ENCODE measurements at places on chromosomes 12 and 14.

GRCh38 chr12:127306604-127307215 lies 960.3 kb upstream of the TMEM132C start:
- no peak for DNase-seq

GRCh38 chr12:104738331-104738730 lies 219.8 kb downstream of the SLC41A2 start:
- peak; percentile 61 for DNase-seq

- peak; percentile 41 for DNase-seq
These were observed 19.4 kb upstream of the EIF5 start for GRCh38 chr14:103314496-103315277.

- no peak for DNase-seq
These were observed 992 bp downstream of the CPSF2 start for GRCh38 chr14:92122761-92123160.

GRCh38 chr14:71478542-71478941 lies 453.7 kb upstream of the RGS6 start:
- DNase-seq, result no peak

GRCh38 chr14:92987148-92987570 lies 64.2 kb downstream of the CHGA start:
- no peak for DNase-seq

DNA sequence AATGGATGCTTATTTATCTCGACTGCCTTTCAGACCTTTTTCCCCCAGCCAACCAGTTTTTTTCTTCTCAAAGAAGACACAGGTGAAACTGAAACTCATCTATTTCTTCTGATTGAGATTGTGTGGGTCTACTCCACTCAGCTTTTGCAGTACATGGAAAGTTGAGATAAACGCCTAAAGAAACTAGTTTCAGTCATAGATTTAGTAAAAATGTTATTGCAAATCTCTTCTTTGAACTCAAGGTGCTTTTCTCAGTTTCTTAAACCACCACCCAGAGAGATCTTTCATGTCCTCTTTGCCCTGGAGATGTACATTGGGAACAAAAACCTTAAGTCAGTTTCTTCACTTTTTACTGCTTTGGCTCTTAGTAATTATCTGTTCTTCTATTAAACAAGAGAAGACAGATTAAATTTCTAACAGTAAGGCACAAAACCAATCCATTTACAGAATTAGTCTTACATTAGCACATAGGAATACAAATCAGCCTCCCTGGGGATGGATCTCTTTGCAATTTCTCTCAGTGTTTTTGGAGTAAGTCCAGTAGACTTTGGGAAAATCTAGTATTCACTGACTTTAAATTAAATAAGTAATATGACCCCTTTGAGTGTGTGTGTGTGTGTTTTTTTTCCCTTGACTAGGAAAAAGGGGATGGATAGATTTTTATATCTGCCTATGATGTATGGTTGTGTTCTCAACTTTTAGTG lies 11.6 kb downstream of the FBXW8 start:
- DNase-seq, result no peak

DNA sequence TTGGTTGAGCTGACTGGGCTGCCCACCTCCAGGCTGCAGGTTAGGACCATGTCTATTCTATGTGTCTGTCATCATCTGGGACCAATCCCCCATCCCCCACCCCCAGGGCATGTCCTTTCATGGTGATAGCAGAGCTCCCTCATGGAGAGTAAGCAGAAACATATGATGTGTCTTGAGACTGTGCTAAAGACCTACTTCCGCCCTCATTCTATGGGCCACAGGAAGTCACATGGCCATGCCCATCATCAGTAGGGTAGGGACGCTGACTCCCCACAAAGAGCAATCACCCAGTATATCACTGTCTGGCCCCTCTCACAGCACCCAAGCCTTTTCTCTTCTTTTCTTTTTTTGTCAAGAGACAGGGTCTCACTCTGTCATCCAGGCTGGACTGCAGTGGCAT lies 99.7 kb downstream of the CMKLR1 start:
- no peak for DNase-seq

DNA sequence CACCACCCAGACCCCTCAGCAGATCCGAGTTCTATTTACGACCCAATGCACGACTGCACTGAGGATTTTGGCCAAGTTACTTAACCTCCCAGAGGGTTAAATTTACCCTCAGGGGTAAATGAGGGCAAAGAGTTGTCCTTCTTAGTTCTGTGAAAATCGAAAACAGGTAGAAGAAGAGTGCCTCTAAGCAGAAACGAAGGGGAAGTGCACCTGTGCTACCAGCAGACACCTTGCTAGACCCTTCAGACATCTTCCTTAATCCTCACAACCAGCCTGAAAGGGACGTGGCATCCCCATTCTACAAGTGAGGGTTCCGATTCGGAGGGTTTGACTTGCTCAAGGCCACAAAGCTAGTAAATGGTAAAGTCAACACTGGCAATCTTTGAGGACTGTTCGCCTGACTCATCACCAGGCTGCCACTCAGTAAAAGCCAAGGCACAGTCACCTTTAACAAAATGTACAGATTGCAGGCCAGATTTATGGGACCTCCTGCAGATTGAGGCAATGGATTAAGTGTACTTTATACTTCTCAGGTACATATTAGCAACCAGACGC lies 1.6 kb downstream of the GSG1 start:
- DNase-seq, result peak; percentile 32

GRCh38 chr12:124365726-124366430 lies 71.0 kb downstream of the RFLNA start:
- DNase-seq, result no peak

- no peak for DNase-seq
These were observed 2.9 kb upstream of the BDKRB1 start for GRCh38 chr14:96252999-96253539.

DNA sequence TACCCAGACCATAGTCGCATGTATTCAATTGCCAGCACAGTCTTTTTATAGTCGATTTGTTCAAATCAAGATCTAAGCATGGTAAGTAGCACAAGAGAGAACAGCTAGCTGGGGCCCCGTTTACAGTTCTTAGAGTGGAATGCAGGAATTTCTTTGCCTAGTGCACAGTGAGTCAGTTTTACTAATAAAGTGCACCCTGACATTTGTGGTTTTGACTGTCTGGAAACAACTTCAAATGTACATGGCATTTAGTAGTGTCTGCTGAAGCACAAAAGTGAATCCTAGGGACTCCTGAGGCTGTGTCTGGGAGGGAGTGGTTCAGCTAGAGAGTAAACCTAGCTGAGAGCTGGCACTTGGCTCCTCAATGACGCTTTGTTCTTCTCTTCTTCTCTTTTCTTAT lies 64.9 kb downstream of the TMX1 start:
- DNase-seq, result no peak

DNA sequence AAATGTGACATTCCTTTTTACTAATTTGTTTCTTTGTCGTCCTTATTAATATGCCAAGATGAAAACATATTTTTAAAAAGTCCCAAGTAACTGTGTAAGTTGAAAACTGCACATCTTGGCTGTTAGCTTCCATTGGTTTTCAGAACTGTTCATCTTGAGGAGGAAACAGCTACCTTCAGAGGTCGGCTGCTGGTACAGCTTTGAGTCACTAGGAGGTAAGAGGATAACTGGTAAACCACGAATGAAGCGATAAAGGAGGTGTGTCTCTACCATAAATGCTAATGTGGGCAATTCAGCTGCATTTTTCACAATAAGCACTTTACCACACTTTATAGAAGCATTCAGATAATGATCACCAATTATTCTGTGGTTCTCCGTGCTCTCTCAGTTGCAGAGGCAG lies 137.5 kb upstream of the KRAS start:
- no peak for DNase-seq

GRCh38 chr12:68158432-68158831 lies 1.1 kb downstream of the IFNG start:
- no peak for DNase-seq

- no peak for DNase-seq
These were observed 27.7 kb downstream of the MAX start for GRCh38 chr14:65074449-65075150.

DNA sequence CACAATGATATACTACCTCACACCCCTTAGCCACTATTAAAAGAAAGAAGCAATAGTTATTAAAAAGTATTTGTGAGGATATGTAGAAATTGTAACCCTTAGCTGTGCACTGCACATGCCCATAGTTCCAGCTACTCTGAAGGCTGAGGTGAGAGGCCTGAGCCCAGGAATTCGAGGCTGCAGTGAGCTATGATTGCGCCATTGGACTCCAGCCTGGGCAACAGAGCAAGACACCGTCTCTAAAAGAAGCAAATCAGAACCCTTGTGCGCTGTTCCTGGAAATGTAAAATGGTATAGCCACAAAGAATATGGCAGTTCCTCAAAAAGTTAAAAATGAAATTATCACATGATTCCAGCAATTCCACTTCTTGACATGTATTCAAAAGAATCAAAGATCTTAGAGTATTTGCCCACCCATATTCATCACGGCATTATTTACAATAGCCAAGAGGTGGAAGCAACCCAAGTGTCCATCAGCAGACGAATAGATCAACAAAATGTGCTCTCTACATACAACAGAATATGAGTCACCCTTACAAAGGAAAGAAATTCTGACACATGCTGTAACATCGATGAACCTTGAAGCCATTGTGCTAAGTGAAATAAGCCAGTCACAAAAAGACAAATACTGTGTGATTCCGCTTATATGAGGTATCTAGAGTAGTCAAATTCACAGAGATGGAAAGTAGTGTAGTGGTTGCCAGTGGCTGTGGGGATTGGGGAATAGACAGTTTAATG lies 23.7 kb upstream of the YLPM1 start:
- DNase-seq, result no peak

DNA sequence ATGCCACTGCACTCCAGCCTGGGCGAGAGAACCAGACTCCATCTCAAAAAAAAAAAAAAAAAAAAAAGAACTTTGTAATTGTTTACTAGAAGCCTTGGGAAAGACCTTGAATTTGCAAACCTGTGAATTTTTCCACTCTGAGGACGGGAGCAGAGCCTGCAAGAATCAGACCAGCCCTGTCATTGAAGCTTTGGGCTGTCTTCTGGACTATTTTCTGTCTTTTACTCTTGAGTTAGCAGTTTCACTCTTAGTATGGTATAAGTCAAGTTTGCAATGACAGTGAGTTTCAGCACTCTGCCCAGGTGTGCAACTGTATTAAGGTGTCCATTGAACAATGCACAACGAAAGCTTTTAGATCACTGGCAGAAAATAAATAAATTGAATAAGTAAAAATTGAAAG lies 81.4 kb upstream of the KRAS start:
- DNase-seq, result no peak

DNA sequence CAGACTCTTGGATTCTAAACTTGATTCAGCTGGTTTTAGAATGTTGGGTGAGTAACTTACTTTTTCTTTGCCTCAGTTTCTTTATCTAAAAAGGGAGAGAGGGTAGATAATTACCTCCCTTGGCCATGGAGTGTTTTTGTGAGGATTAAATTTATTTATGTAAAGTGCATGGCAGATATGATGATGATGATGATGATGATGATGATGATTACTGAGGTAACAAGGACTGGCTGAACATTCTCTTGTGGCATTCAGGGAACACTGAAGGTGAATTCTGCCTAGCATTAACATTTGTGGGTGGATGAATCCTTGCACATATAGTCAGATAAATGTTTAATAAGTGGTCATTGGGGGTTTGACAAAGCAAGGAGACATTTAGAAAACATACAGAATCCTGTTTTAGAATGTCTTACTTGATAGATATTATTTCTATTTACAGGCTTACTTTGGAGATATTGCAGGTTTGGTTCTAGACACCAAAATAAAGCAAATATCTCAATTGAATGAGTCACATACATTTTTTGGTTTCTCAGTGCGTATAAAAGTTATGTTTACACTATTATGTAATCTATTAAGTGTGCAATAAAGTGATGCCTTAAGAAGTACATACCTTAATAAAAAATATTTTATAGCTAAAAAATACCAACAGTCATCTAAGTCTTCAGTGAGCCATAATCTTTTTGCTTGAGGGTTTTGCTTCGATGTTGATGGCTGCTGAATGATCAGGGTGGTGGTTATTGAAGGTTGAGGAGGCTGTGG lies 123.2 kb downstream of the SNAPC1 start:
- DNase-seq, result no peak

DNA sequence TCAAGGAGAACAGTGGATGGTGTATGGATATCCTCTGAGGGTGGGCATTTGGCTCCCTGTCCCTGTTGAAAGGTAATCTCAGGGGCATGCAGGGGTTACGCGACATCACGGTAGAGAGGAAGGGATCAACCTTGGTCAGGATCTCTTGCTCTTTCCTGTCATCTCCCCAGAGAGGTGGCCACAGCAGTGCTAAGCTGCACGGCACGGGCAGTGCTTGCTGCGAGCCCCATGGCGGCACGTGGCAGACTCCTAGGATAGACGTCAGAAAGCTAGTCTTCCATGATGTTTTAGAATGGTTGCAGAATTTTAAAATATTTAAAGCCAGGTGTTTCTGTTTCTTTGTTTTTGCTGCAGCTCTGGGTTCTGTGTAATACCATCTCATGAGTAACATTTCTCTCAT lies 41.0 kb downstream of the DYNC1H1 start:
- no peak for DNase-seq

GRCh38 chr12:80553316-80553715 lies 109.3 kb downstream of the PTPRQ start:
- DNase-seq, result no peak

DNA sequence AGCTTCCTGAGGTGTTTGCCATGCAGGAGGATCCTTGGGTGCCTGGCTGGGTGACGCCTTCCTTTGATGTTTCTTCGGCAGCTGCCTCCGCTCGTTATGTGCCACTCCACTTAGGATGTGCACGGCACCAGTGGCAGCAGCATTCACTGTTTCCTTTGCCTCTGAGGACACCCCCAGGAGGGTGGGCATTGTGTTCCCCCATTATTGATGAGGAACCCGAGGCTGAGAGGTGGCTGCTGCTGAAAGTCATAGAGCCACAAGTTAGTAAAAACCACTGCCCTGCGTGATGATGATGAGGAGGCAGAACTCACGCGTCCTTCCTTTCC lies 41.2 kb downstream of the EP400 start:
- no peak for DNase-seq

GRCh38 chr14:104254735-104255400 lies 116.5 kb downstream of the KIF26A start:
- no peak for DNase-seq

GRCh38 chr12:41186026-41186425 lies 2.1 kb upstream of the PDZRN4 start:
- no peak for DNase-seq

DNA sequence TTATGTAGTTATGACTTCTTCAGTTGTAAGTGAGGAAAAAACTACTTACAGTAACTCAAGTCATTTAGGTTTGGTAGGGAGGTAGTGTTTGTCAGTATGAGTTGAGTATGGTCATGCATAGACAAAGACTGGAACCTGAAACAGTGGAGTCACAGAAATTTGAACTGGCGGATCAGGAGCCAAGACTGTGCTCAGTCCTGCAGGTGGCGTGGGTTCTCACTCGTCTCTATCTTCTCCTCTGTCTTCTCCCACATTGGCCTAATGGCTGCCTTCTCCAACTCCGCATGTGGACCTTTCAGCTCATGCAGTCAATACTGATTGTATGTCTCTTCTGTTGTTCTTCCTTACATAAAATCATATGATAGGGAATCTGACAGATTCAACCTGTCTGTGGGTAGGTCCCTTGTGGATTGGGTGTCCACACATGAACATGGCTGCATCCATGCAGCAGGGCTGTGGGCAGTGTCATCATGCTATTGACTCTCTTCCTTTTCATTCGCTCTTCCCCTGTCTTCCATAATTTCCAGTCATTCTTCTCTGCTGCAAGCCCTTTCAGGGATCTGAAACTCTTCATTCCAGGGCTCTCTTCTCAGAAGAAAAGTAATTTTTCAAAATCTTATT lies 78.8 kb upstream of the NEDD1 start:
- no peak for DNase-seq

Measured in DMS79 (cell line).